Activated naive CD8-positive, alpha-beta T cell treated with anti-CD3 and anti-CD28 coated beads, Interleukin-2, amount 50 U/mL, for 24 hours (primary cell): ENCODE measurements at places on chromosomes 7 and 10.

GRCh38 chr7:11172835-11173234 is 199.2 kb downstream of the PHF14 start:
- no peak for DNase-seq

DNA sequence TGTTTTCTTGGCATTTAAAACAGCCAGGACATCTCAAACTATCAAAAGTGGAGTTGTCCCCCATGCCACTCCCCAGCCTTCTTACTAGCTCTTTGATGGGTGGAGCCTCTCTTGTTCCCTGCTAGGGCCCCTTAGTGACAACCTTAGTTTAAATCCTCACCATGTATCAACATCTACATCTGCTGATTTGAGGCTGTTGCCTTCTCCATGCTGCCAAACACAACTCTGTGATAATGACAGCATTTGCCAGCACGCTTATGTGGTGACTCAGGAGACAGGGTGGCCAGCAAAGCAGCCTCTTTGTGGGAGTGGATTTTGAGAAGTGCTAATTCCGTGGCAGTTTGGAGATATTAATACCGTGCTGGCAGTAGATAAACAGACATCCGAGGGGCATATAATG is 145.4 kb downstream of the LRRC4 start:
- no peak for DNase-seq

GRCh38 chr10:71486484-71487114 is 89.9 kb downstream of the CDH23 start:
- peak; percentile 74 for DNase-seq

DNA sequence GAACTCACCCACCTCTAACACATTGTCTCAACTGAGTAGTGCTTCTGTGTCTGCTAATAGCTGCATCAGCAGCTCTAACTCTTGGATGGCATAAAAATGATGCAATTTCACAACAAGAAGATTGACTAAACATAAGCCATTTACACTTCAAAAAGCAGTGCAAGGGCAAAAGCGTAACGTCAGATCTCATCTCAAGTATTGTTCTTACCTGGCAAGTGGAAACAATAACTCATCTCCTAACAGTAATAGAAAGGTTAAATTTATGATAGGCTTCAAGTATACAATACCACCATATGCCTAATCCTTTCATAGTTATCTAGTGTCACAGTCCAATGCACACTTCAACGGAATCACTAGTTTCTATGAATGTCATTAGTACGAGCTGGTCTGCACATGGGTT is 14.8 kb downstream of the TPK1 start:
- no peak for DNase-seq

GRCh38 chr10:65827359-65827758 is 1098.5 kb upstream of the LRRTM3 start:
- no peak for DNase-seq

DNA sequence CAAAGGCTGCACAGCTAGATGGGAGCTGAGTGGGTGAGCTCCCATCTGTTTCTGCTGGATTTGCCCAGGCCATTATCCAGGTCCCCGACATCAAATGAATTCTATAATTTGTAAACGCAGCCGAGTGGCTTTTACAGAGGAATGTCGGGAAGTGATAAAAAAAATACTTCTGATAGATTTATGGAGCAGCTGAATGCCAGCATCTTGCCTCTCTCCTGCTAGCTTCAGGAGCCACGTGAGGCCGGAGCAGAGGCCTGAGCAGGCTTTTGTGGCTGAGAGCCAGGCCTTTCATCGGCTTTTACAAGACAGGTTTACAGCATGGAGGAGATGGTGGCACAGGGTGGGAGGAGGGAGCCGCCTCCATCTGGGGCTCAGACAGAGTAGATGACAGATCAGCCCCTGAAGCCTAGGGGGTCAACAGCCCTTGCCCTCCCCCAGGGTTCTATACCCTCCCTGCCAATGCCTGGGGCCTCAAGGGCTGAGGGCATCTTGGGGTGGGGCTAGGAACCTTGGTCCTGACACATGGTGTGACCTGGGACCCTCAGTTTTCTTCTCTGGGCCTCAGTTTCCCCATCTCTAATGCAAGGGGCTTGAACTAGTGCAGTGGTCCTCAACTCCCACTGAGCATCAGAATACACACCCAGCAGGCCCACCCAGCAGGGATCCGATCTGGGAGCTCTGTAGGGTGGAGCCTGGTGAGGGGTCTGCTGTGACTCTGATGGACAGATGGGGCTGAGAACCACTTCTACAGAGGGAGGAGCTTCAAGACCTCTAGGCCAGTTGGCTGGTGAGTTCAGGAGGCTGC is 44.2 kb upstream of the PCBD1 start:
- DNase-seq, result no peak
